Airway epithelial cell (primary cell): ENCODE measurements at places on chromosomes 11 and 22. TPM values are rescaled to one million over a fixed set of nuclear protein-coding genes. Genes with fewer than 3 reads are reported as not detected.

The CAPN5 gene
- 5.9 and 6.7 TPM in 2 replicates for total RNA-seq

The GLYATL1 gene
- total RNA-seq: not detected in 2 replicates

The KIRREL3 gene
- total RNA-seq: not detected in 2 replicates

The CATSPER1 gene
- total RNA-seq: 0.42 TPM in 1 of 2 replicates, not detected in the other

The TTLL1 gene
- total RNA-seq: 3.5 and 4.4 TPM in 2 replicates

The MIAT gene
- 0.21 and 0.37 TPM in 2 replicates for total RNA-seq

The HORMAD2 gene
- total RNA-seq: not detected in 2 replicates

The MLC1 gene
- total RNA-seq: 0.37 TPM in 1 of 2 replicates, not detected in the other

The C1QTNF5 gene
- 0.07 TPM in 1 of 2 replicates, not detected in the other for total RNA-seq

The NXPE4 gene
- total RNA-seq: not detected in 2 replicates

The CARD10 gene
- 48.3 TPM in 2 replicates for total RNA-seq

The NAV2 gene
- 21.4 and 24.5 TPM in 2 replicates for total RNA-seq

The C11orf68 gene
- total RNA-seq: 10.9 and 11.0 TPM in 2 replicates

The POU2F3 gene
- 0.49 and 0.51 TPM in 2 replicates for total RNA-seq

The SCO2 gene
- 1.8 TPM in 1 of 2 replicates, not detected in the other for total RNA-seq

The TMEM223 gene
- total RNA-seq: 23.5 and 27.9 TPM in 2 replicates

The IL18 gene
- 59.2 and 62.4 TPM in 2 replicates for total RNA-seq
